ENCODE measurements at places on chromosomes 1 and 21.

DNA sequence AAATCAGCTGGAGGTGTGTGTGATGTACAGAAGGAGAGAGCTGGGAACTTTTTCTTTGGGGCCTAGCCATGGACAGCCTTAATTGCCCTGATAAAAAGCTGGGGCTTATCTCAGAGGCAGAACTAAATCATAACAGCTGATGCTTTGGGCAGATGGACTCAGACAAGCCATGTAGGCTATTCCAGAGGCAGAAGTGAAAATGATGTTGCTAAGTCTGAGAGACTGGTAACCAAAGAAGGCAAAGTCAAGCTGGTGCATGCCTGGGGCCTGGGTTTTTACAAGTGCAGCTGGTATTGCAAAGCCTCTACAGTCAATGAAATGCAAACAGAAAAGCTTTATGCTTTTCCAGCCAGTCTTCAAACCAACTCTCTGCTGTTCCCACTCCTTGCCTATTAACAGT is 39.0 kb upstream of the LMX1A start:
- no peak for DNase-seq

- no peak for DNase-seq
These were observed 727.8 kb upstream of the ADAMTS5 start for GRCh38 chr21:27694667-27695066.

GRCh38 chr1:195958131-195958530 is 650.1 kb downstream of the KCNT2 start:
- no peak for DNase-seq

GRCh38 chr1:16434007-16434406 is 3.2 kb downstream of the SPATA21 start:
- DNase-seq: no peak

- no peak for DNase-seq
These were observed 151.7 kb upstream of the ZNF648 start for GRCh38 chr1:182213163-182213562.

- no peak for DNase-seq
These were observed 2.2 kb upstream of the SSBP3 start for GRCh38 chr1:54408147-54409066.

DNA sequence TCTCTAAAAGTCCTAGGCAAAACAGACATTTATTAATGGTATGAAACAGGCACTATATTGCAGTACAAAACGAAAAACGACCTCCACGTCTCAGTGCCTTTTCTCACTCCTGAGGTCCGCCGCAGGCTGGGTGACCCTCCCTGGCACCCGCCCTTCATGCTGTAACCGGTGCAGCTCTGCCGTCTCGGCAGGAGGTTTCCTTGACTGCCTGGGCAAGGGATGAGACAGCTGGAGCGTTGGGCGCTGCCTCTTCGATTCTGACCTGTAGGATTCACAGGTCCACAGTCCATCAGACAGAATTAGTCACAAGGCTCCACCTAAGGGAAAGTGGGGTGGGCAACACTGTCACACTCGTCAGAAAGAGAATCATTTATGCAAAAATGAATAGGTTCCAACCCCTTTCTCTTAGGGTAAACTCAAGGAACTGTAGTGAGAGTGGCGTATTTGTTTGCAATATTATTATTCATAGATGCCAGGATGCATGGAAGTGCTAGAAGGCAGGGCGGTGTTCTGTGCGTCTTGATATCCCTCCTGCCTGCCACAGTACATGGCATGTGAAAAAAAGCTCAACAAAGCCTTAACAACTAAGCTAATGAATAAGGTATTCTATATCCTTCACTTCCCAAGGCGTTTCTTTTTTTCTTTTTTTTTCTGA is 23.5 kb upstream of the ZBTB18 start:
- no peak for DNase-seq

DNA sequence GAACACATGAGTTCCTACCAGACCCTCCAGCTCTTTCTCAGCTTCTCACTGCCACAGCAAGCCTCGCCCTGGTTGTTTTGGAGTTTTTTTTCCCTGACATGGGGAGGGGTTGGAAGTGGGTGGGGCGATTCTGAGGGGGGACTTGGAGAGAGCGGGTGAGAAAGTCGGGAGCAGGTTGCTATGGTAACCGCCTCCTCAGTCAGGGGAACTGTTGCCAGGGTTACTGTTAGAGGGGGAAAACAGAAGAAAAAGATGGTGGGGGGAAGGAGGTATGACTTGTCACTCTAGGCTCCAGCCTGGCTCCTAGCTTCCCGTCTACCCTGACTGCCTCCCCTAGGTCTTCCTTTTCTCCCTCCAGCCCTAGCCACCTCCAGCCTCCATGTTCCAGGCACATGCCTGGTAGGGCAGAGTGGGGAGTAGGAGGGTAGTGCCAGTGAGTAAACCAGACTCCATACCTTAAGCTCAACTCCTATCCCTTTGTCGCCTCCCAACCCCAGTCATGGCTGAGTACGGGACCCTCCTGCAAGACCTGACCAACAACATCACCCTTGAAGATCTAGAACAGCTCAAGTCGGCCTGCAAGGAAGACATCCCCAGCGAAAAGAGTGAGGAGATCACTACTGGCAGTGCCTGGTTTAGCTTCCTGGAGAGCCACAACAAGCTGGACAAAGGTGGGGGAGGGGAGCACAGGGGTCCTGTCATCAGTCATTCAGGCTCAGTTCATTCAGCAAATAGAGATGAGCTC is 6.0 kb downstream of the PEA15 start:
- DNase-seq: no peak

GRCh38 chr1:174884038-174884437 is 115.7 kb upstream of the CACYBP start:
- no peak for DNase-seq

- DNase-seq: no peak
These were observed at the start of gene COL8A2 for GRCh38 chr1:36125129-36125991. Gene COL8A2 (minus strand): TSS chr1:36125222. CDS start chr1:36100242, 24,980 bp downstream.

GRCh38 chr21:14737284-14737691 is 191.2 kb upstream of the SAMSN1 start:
- DNase-seq: no peak

DNA sequence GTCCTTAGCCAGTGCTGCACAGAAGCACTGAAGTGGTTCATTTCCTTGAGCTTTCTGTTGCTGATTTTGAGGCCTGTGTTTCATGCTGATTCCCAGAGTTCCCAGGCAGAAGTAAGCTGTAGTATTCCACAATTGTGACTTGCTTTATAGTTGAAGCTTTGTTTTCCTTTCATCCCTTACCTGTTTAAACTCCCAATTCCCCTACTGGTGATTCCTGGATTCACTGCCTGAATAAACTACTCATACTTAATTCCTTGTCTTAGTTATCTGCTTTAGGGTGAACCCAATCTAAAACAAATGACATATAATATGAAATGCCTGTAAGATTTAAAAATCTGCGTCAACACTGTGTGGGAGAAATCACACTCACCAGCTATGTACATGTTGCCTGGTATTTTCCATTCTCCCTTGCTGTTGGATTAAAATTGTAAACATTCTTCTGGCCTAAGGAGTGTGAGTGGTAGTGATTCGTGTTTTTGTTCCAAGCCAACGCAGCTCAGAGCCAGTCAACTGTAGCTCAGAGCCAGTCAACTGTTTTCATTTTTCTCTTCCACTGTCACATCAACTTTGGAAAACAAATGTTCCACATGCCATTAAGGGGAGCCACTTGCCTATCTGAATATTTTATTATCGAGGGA is 879.4 kb downstream of the MRPL39 start:
- no peak for DNase-seq

DNA sequence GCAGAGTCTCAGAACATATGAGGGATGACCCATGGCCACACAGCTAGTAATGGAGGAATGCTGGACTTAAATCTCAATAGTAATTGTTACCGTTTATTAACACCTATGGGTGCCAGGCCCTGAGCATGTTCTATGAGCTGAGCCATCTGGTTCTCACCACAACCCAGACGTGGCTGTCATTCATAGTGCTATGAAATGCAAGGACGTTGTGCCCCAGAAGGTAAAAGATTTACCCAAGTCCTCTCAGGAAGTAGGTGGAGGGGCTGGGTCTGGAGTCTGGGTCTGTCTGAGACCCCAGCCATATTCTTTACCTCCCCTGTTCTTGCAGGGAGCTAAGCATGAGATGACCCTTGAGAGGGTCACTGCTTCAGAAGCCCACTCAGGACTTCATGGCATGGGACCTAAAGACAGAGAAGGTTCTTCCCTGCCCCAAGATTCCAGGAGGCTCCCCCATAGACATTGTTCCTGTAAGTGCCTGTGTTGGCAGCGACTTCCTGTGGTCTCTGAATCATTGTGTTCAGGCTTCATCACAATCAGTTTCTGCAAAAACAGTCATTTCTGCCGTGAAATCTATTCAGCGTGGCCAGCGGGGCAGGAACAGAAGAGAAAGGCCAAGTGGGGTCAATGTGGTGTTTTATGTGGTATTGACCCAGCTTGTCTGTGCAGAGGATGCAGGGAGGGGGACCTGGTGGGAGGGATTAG is 475.4 kb downstream of the PTPRU start:
- peak; percentile 54 for DNase-seq

GRCh38 chr1:3539707-3540425 is 71.4 kb downstream of the MEGF6 start:
- DNase-seq: no peak

DNA sequence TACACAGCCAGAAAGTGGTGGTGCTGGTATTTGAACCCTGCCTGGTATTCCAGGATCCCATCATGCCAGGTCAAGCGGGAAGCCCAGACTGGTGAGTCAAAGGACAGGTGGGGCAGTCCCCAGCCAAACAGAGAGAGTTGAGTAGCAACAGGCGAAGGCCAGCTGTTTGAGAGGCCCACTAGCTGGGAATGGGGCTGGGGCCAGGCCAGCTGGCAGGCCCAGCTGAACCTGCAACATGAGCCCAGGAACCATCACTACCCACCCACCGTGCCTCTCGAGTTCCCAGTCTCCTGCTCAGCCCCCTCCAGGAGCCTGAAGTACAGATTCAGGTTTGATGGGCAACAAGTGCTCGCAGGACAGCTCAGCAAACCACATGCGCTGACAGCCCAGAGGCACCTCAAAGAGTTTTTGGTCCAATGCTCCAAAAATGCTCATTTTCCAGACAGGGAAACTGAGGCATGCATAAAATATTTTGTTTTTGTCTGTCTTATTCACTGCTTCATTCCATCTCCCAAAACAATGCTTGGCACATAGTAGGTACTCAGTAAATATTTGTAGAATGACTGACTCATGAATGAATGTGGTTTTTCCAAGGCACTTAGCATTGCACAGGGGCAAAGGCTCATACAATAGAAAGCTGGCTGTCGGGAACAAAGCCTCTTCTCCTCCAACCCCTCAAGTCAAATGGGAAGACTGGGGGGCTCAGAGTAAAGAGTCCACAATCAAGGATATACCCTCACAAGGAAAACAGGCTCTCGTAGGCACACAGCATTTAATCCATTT is 42.5 kb upstream of the CLIC4 start:
- DNase-seq: no peak

- DNase-seq: no peak
These were observed 10.2 kb downstream of the CPT2 start for GRCh38 chr1:53206735-53207379.

DNA sequence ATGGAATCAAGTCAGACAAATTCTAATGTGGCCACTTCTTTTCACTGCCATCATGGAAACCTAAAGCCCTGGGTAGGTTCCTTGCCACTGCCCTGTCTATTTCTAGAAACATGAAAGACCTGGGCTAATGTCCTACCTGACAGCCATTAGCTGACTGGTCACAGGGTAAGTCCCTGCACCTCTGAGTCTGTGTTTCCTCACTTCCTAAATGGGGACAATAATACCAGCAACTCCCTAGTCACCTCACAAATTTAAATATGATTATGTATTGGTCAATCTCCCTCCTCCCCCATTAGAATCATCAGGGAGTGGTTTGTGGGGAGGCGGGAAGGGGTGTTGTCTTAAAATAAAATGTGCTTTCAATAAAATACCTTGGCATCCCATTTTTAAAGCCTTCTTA is 2.2 kb downstream of the CREG1 start:
- no peak for DNase-seq

DNA sequence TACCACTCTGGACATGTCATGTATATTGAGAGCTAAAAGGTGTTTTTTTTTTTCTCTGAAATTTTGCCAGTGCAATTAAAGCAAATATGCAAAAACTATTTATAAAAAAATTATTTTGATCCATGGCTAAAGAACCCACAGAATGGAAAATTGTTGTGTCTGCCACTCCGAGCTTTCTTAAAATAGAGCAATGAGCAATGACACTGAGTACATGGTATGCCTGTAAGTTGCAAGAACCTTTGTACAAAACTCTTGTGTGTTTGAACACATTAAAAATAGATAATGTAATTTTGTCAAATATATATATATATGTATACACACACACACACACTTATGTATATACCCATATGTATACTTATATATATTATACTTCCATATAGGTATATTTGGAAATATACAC is 1530.9 kb upstream of the B3GALT2 start:
- no peak for DNase-seq

DNA sequence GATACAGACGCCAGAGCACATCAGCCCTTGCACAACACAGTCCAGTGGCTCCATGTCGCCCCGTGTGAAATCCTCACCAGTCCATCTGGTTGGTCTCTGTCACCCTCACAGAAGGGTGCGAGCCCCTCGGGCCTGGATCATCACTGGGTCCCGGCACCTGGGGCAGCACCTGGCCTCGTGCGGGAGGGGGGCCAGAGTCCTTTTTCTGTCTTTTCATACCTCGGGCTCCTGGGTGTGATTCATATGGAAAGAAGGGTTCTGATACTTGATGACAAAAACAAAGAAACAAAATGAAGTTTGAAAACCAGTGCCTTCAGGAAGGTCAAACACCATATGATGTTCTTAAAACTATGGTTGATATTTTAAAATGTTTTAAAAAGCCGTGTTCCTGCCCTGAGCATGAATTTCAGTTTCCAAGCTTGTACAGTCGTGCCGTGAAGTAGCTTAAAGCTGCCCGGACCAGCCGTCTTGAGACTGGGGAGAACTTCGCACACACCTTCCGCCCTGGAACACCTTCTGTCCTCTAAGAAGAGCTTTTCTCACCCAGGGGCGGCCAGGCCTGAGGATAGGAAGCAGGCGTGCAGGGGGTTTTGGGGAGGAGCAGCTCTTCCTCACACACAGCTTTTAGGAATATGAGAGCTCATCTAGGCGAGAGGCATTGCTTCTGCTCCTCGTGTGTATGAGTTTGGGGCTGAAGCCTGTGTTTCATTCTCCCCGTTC is 35.2 kb downstream of the SLC37A1 start:
- DNase-seq: no peak

DNA sequence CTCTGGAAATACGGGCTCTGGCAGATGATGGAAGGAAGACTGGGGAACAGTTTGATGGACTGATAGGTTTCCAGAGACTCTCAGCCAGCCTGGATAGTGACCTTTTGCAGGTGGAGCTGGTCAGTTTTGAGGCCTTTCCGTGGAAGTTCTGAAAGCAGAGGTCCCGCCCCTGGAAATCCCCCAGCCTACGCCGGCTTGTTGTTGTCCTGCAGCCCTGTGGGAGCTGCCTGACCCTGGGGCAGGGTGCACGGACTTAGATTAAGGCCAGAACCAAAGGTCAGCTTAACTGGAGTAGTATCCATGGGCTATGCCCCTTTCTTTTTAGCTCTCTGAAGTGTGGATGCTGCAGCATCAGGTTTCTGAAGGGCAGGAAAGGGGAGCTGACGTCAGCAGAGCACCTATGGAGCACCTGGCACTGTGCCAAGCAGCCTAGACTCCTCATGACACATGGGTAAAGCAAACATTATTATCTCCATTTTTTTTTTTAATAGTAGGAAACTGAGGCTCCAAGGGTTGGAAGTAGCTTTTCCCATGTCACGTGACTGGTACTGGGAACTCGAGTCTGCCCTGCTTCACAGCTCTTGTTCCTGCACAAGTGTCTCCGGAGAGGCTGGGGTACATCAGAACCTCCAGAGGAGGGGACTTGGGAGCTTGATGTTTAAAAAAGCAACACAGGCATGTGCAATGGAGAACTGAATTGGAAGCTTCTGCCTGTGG is 38.5 kb downstream of the IER5 start:
- no peak for DNase-seq
